ENCODE measurements at places on chromosomes 4 and X. TPM values are rescaled to one million over a fixed set of nuclear protein-coding genes. Genes with fewer than 3 reads are reported as not detected.

- H3K36me3 ChIP-seq, result no peaks in the 10 kb centered on the region
- peaks cover 9% of the 10 kb centered on the region for H3K4me1 ChIP-seq
- H3K4me3 ChIP-seq, result no peak overlapping the region
- peaks cover 9% of the 10 kb centered on the region for H3K27me3 ChIP-seq
These were observed 2.8 kb downstream of the VEGFC start for GRCh38 chr4:176789955-176790354.

GRCh38 chrX:57380026-57380796 lies 93.7 kb downstream of the FAAH2 start:
- no peaks in the 10 kb centered on the region for H3K36me3 ChIP-seq
- no peak overlapping the region for H3K27ac ChIP-seq
- H3K4me3 ChIP-seq, result no peak overlapping the region
- no peaks in the 10 kb centered on the region for H3K27me3 ChIP-seq
- no peak for DNase-seq

- H3K36me3 ChIP-seq, result no peaks in the 10 kb centered on the region
- no peaks in the 10 kb centered on the region for H3K27me3 ChIP-seq
- H3K27ac ChIP-seq, result no peak overlapping the region
- H3K4me1 ChIP-seq, result no peaks in the 10 kb centered on the region
These were observed 117.9 kb downstream of the COL25A1 start for GRCh38 chr4:109184491-109184961.

- H3K36me3 ChIP-seq, result no peaks in the 10 kb centered on the region
- H3K27ac ChIP-seq, result no peak overlapping the region
- no peak overlapping the region for H3K4me3 ChIP-seq
- DNase-seq, result no peak
- no peaks in the 10 kb centered on the region for H3K4me1 ChIP-seq
- H3K27me3 ChIP-seq, result no peaks in the 10 kb centered on the region
These were observed 40.6 kb downstream of the USP26 start for GRCh38 chrX:133056341-133056740.

- H3K4me1 ChIP-seq, result no peaks in the 10 kb centered on the region
- H3K4me3 ChIP-seq, result no peak overlapping the region
- no peaks in the 10 kb centered on the region for H3K36me3 ChIP-seq
- H3K27me3 ChIP-seq, result no peaks in the 10 kb centered on the region
- DNase-seq, result no peak
These were observed 61.9 kb downstream of the ANKRD50 start for GRCh38 chr4:124650614-124651013.

DNA sequence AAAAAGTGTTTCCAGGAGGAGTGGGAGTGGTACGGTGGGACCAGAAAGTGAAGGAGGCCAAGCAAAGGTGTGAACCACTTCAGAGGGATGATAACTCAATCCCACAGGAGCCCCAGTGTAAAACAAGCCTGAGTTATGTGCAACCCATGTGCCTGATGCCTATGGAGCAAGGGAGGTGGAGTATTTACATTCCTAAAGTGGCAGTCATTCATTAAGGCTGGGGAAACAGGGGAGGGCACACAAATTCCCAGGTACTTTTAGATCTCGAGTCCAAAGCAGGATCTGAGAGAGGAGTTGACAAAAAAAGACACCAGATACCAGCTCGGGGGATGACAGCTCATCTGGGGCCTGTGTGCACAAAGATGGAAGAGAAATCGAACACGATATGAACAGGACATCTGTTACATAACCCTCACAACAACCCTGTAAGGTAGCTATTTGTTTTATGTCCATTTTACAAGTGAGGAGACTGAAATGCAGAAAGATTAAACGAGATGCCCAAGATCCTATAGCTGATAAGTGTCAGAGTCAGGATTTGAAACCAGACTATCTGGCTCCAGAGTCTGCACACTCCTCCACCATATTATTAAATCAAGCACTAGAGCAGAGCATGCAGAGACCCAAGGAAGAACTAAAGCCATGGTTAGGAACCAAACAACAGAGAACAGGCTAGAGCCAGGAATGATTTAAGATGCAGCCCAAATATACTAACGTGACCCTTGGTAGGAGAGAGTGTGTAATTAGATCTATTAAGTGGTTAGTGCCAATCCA lies 91.9 kb upstream of the MAPK10 start:
- no peaks in the 10 kb centered on the region for H3K36me3 ChIP-seq
- H3K27ac ChIP-seq, result no peak overlapping the region
- DNase-seq, result no peak

DNA sequence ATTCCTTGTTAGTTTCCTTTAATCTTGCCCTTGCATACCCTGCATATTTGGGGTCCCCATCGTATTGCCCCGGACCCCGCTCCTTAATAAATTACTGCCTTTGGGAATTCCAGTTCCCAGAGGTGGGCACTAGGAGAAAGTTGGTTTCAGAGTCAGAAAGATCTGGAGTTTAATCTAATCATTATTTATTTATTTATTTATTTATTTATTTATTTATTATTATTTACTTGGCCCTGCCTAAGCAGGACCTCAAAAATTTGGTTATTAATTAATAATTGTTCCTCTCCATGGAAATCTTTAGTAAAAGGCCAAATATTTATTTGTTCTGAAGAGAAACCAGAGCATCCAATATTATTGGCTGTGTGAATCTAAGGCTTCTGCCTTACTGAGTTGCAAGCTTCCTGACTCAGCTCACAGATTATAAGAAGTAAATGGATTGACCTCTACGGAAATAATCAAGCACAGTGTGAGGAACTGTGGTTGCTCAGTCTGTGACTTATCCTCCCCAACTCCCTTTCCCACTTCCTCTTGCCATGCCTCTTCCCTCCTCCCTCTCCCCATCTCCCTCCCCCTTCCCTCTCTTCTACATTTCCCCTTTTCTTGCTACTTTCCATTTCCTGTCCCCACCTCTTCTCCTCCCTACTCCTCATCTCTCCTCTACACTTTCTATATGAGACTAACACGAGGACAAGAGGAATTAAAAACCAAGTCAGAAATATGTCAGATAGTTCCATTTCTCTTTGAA lies 61.5 kb upstream of the AP1S2 start:
- no peak overlapping the region for H3K27ac ChIP-seq
- no peak for DNase-seq
- H3K4me3 ChIP-seq, result no peak overlapping the region
- no peaks in the 10 kb centered on the region for H3K27me3 ChIP-seq
- peaks cover 13% of the 10 kb centered on the region for H3K4me1 ChIP-seq

- DNase-seq, result no peak
- H3K4me3 ChIP-seq, result no peak overlapping the region
- H3K27ac ChIP-seq, result no peak overlapping the region
- no peaks in the 10 kb centered on the region for H3K36me3 ChIP-seq
These were observed 51.2 kb downstream of the GC start for GRCh38 chr4:71732706-71733105.

GRCh38 chrX:27706526-27706925 lies 101.3 kb upstream of the MAGEB10 start:
- H3K36me3 ChIP-seq, result no peaks in the 10 kb centered on the region
- DNase-seq, result no peak
- no peak overlapping the region for H3K27ac ChIP-seq
- H3K27me3 ChIP-seq, result no peaks in the 10 kb centered on the region
- no peaks in the 10 kb centered on the region for H3K4me1 ChIP-seq

DNA sequence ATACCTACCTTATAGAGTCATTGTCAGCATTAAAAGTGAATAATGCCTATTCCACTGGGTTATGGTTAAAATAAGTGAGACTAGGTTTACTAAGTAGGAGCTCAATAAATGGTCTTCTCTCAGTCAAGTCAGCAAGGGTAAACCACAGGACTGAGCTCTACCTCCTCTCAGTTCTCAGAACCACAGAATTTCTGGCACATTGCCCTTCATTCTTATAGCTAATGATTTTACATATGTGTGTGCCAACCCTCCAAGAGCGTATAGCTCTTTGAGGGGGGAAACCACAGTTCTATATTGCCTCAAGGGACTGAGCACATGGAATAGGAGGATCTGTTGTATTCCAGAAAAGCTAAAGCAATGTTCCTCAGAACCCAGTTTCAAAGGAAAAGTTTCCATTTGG lies 124.8 kb downstream of the ATG4A start:
- H3K27ac ChIP-seq, result no peak overlapping the region
- H3K4me3 ChIP-seq, result no peak overlapping the region
- H3K36me3 ChIP-seq, result no peaks in the 10 kb centered on the region
- no peaks in the 10 kb centered on the region for H3K27me3 ChIP-seq
- no peak for DNase-seq

GRCh38 chr4:126838941-126839679 lies 793.6 kb upstream of the INTU start:
- H3K27me3 ChIP-seq, result no peaks in the 10 kb centered on the region
- H3K4me3 ChIP-seq, result no peak overlapping the region
- no peaks in the 10 kb centered on the region for H3K36me3 ChIP-seq
- no peaks in the 10 kb centered on the region for H3K4me1 ChIP-seq
- DNase-seq, result no peak
- no peak overlapping the region for H3K27ac ChIP-seq

- no peak within 1 kb of the TSS for H3K4me3 ChIP-seq
- no peaks in the 10 kb centered on the region for H3K4me1 ChIP-seq
- H3K27me3 ChIP-seq, result no peaks in the 10 kb centered on the region
- no peaks in the 10 kb centered on the region for H3K36me3 ChIP-seq
These were observed at the start of gene PRR27 for GRCh38 chr4:70153937-70154336. PRR27 (plus strand) TSS chr4:70154237; CDS start chr4:70154376, 139 bp downstream.

The TEX13C gene
- not detected for total RNA-seq

The MAGEA9B gene
- not detected for total RNA-seq

The TAF7L gene
- total RNA-seq, result not detected

The NUDT10 gene
- total RNA-seq, result 0.36 TPM

The CPZ gene
- total RNA-seq, result not detected

The F9 gene
- not detected for total RNA-seq

Data from B cell (primary cell).